Caco-2 (cell line): ENCODE measurements at places on chromosomes 2 and 18. TPM values are rescaled to one million over a fixed set of nuclear protein-coding genes. Genes with fewer than 3 reads are reported as not detected.
A peak's percentile ranks its signal among the peaks of the same experiment; 100 is the strongest.

TCF23 gene
- not detected in 2 replicates for total RNA-seq

GRCh38 chr2:136423516-136423996 lies 305.6 kb upstream of the CXCR4 start:
- 0 out of 2 replicates have a peak, but pooled peaks cover 10% of the 10 kb centered on the region for H3K4me1 ChIP-seq
- H3K27me3 ChIP-seq: no peaks in the 10 kb centered on the region
- DNase-seq: peak; percentile 84

- H3K4me3 ChIP-seq: no peak overlapping the region
- peak; percentile 27 for DNase-seq
- H3K4me1 ChIP-seq: no peaks in the 10 kb centered on the region
- H3K27ac ChIP-seq: no peak overlapping the region
Observed at GRCh38 chr2:97741251-97741650, 27.9 kb downstream of the ZAP70 start.

DNA sequence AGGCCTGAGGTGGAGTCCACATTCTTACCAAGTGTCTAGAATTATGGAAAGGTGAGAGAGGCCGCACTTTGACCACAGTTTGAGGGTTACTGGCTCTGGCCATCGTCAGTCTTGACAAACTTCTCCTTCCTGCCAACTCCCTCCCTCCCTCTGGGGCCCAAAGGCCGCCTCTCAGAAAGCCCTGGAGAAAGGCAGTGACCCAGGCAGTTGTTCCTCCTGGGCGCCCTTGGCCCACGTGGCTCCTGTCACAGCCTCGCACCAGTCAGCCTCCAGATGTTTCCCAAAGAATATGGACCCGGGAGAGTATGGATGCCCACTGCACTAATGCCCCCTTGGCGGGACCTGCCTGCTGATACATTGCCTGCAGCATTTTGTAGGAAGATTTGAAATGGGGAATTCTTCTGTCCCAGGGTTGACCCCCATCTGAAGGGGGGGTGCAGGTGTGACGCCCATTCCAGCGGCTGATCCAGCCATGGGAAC lies 61.7 kb downstream of the ASB1 start:
- no peaks in the 10 kb centered on the region for H3K4me1 ChIP-seq
- no peak for DNase-seq
- H3K27ac ChIP-seq: no peak overlapping the region
- no peaks in the 10 kb centered on the region for H3K36me3 ChIP-seq

GRCh38 chr2:42249284-42249683 lies 80.1 kb downstream of the EML4 start:
- H3K27me3 ChIP-seq: no peaks in the 10 kb centered on the region
- peaks cover 3% of the 10 kb centered on the region; the same call in 1 of the 2 replicates for H3K36me3 ChIP-seq
- DNase-seq: no peak
- H3K27ac ChIP-seq: no peak overlapping the region
- no peaks in the 10 kb centered on the region for H3K4me1 ChIP-seq

- peak within 1 kb of the TSS; percentile 64 for H3K4me3 ChIP-seq
- peak; percentile 79 for DNase-seq
- no peaks in the 10 kb centered on the region for H3K27me3 ChIP-seq
- no peak within 1 kb of the TSS for H3K27ac ChIP-seq
- H3K36me3 ChIP-seq: no peaks in the 10 kb centered on the region
- H3K4me1 ChIP-seq: peaks cover 14% of the 10 kb centered on the region
Observed at GRCh38 chr2:96116424-96116878, at the start of gene ADRA2B. TSS of gene ADRA2B (minus strand) at chr2:96116571. CDS start at chr2:96116149, 422 bp downstream.

DNA sequence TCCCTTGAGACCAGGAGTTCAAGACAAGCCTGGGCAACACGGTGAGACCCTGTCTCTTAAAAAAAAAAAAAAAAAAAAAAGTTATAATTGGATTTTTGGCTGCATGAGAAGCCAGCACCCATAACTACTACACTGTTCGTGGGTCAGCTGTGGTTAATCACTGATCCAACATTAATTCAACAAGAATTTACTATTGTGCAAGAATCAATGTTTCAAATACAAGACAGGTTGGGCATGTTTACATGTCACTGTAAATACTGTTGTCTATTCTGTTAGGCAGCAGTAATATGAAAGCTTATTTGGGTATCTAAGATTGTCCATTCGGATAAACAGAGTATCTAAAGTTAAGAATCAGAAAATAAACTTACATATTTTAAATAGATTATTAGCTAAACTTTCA lies 62.3 kb downstream of the ESCO1 start:
- no peak for DNase-seq
- no peaks in the 10 kb centered on the region for H3K4me1 ChIP-seq

GRCh38 chr18:8339952-8340351 lies 269.3 kb upstream of the RAB12 start:
- H3K36me3 ChIP-seq: peaks cover 2% of the 10 kb centered on the region; the same call in 1 of the 2 replicates
- DNase-seq: no peak
- H3K4me3 ChIP-seq: no peak overlapping the region
- no peaks in the 10 kb centered on the region for H3K27me3 ChIP-seq

GRCh38 chr2:126934809-126935208 lies 36.1 kb downstream of the TEX51 start:
- no peaks in the 10 kb centered on the region for H3K36me3 ChIP-seq
- no peak for DNase-seq
- no peak overlapping the region for H3K4me3 ChIP-seq
- H3K4me1 ChIP-seq: no peaks in the 10 kb centered on the region
- no peak overlapping the region for H3K27ac ChIP-seq
- no peaks in the 10 kb centered on the region for H3K27me3 ChIP-seq

GRCh38 chr2:65056215-65057053 lies at the start of gene CEP68:
TSS of gene CEP68 (plus strand) at chr2:65056416. CDS start at chr2:65069445, 13,029 bp downstream.
- peaks cover 22% of the 10 kb centered on the region for H3K4me1 ChIP-seq
- H3K27me3 ChIP-seq: no peaks in the 10 kb centered on the region
- DNase-seq: peak; percentile 98
- H3K36me3 ChIP-seq: no peaks in the 10 kb centered on the region; the same call in 1 of the 2 replicates

DNA sequence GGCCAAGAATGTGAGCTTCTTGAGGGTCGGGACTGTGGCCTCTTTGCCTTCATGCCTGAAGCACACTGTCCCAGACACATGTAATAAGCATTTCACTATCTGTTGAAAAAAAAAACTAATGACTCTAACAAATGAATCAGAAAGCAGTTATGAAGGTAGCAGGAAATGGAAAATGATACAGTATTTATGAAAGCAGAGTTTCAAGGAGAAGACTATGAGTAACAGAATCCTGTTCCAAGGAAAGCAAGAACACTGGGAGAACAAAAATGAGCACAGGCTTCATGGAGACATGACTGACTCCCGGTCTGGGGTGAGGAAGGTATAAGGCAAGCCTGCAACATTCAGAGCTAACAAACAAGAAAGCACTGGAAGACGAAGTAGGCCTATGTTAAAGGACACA lies 190.8 kb downstream of the RNF152 start:
- DNase-seq: no peak
- H3K27ac ChIP-seq: no peak overlapping the region
- H3K4me1 ChIP-seq: no peaks in the 10 kb centered on the region
- no peaks in the 10 kb centered on the region for H3K27me3 ChIP-seq
- H3K36me3 ChIP-seq: no peaks in the 10 kb centered on the region
- H3K4me3 ChIP-seq: no peak overlapping the region

DNA sequence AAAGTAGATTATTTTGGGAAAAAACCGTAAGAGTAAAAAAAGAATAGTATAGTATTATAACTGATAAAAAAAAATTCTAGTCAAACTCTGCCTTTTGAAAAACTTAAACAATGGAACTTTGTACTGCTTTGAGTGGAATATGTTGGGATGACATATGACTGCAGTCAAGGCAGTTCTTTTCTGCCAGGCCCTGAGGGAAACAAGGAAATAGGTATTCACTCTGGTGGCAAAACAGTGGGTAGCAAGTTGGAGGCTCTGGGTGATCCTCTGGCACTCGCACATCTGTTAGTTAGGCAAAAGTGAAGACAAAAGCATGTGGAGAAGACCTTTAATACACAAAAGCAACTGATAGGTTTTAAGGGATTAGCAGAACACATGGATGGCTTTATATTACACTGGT lies 102.2 kb downstream of the ARHGEF33 start:
- no peaks in the 10 kb centered on the region for H3K36me3 ChIP-seq
- no peak overlapping the region for H3K4me3 ChIP-seq

DNA sequence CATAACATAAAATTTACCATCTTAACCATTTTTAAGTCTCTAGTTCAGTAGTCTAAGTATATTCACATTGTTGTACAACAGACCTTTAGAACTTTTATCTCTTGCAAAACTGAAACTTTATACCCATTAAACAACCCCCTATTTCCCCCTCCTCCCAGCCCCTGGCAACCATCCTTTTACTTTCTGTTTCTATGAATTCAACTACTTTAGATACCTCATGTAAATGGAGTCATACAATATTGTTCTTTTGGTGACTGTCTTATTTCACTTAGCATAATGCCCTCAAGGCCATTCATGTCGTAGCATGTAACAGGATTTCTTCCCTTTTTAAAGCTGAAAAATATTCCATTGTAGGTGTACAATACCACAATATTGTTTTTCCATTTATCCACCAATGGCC lies 129.8 kb downstream of the PDE11A start:
- H3K36me3 ChIP-seq: no peaks in the 10 kb centered on the region
- H3K27me3 ChIP-seq: no peaks in the 10 kb centered on the region
- H3K27ac ChIP-seq: no peak overlapping the region

DNA sequence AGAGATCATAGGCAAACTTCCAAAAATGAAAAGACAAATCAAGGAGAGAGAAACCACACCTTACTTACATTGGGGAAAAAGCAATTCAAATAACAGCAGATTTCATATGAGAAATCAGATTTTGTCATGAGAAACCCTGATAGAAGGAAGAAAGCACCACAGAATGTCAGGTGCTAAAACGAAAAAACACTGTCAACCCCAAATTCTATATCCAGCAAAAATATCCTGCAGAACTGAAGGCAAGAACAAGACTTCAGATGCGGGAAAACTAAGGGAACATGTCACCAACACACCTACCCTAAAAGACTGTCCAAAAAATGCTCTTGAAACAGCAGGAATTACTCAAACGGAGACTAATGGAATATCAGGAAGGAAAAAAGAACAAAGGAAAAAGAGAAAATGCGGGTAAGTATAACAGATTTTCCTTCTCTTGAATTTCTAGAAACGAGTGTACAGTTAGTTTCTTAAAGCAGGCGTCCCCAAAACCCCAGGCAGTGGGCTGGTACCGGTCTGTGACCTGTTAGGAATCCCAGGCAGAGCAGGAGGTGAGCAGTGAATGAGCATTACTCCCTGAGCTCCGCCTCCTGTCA lies 7.3 kb upstream of the ID2 start:
- H3K4me3 ChIP-seq: no peak overlapping the region
- no peaks in the 10 kb centered on the region for H3K36me3 ChIP-seq
- no peaks in the 10 kb centered on the region for H3K27me3 ChIP-seq
- no peak for DNase-seq

- H3K4me1 ChIP-seq: peaks cover 35% of the 10 kb centered on the region
- H3K4me3 ChIP-seq: peak overlapping the region; percentile 50
- no peaks in the 10 kb centered on the region for H3K36me3 ChIP-seq
Observed at GRCh38 chr2:26345283-26345544, 729 bp upstream of the SELENOI start.

DNA sequence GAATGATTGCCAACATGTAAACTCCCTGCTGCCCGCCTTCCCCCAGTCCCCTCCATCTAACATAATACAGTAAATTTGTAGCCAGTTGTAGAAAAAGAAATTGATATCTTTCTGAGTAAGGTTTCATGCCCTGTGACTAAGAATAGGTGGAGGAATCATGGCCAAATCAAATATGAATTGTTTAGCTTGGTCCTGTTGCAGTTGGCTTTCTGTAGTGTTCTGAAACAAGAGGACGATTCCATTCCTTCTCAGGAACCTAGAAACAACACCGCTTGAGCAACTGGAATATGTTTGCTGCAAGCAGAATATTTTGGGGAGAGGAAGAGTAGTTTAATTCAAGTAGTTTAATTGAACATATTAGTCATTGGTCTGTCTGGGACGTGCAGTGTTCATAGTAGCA lies 7.0 kb upstream of the DRC1 start:
- H3K27ac ChIP-seq: no peak overlapping the region
- DNase-seq: no peak
- no peaks in the 10 kb centered on the region for H3K36me3 ChIP-seq
- no peaks in the 10 kb centered on the region for H3K4me1 ChIP-seq

GRCh38 chr2:162058973-162059668 lies 14.9 kb downstream of the DPP4 start:
- H3K36me3 ChIP-seq: peaks cover 30% of the 10 kb centered on the region
- H3K4me1 ChIP-seq: no peaks in the 10 kb centered on the region
- H3K27me3 ChIP-seq: no peaks in the 10 kb centered on the region
- H3K4me3 ChIP-seq: no peak overlapping the region
- no peak for DNase-seq

- H3K27me3 ChIP-seq: no peaks in the 10 kb centered on the region
- H3K36me3 ChIP-seq: no peaks in the 10 kb centered on the region
- DNase-seq: no peak
- no peak overlapping the region for H3K27ac ChIP-seq
- no peaks in the 10 kb centered on the region for H3K4me1 ChIP-seq
- no peak overlapping the region for H3K4me3 ChIP-seq
Observed at GRCh38 chr2:46045888-46046287, 251.3 kb upstream of the EPAS1 start.
